Smooth muscle cell of the brain vasculature (primary cell): ENCODE measurements at places on chromosomes 1 and 21.

DNA sequence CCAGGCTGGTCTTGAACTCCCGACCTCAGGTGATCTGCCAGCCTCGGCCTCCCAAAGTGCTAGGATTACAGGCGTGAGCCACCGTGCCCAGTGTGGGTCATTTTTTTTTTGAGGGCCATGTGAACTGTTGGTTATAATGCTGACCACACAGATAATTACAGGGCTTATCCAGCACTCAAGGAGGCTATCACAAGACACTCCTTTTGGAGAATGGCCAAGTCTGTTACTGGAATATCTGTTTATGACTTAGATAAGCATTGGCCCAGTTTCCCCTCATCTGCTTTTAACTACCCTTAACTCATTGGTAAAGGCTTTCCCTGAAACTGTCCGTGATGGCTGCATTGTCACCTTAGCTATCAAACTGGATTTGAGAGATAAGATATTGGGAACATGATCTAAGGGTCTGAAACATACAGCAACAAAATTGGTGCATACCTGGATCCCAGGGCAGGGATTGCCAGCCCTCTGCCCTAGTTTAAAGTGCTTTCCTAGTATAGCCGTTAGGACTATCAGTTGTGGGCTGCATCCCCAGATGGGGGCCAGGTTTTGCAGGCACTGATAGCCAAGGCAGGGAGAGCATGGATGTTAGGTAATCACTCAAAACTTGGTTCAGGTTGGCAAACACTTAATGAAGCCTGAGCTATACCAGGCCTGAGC lies 15.6 kb downstream of the SZT2 start:
- DNase-seq, result no peak

DNA sequence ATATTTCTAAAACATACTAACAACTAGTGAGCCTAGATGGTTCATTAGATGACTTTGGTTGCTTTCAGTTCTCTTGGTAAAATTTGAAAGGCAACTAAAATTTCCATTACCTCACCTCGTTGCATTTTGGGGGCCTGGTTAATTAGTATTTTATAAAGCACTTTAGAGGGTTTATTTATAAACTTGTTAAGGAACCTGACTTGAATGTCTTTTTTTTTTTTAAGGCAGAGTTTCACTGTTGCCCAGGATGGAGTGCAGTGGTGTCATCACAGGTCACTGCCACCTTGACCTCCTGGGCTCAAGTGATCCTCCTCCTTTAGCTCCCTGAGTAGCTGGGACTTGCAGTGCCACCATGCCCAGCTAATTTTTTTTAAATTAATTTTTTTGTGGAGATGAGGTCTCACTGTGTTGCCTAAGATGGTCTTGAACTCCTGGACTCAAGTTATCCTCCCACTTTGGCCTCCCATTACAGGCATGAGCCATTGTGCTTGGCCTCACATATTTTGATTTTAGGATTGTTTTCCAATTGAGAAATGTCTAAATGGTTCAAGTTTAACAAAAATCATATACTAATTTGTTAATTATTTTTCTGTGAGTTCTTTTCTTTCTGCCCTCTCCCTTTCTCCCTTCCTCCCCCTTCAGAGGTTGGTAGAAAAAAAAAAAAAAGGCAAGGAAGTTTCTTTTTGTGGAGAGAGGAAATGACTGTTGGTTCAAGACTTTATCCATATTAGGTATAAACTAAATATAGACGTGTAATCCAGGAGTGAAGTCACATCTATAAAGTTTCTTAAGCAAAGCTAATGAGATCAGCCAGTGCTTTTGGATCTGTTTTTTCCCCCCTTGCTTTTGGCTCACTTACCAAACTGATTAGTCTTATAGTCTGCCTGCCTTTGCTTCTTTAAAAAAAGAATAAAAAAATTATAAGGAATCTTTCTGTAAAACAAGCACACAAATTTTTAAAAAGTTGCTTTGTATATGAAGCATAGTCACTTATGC lies 24.7 kb downstream of the CLIC4 start:
- no peak for DNase-seq

DNA sequence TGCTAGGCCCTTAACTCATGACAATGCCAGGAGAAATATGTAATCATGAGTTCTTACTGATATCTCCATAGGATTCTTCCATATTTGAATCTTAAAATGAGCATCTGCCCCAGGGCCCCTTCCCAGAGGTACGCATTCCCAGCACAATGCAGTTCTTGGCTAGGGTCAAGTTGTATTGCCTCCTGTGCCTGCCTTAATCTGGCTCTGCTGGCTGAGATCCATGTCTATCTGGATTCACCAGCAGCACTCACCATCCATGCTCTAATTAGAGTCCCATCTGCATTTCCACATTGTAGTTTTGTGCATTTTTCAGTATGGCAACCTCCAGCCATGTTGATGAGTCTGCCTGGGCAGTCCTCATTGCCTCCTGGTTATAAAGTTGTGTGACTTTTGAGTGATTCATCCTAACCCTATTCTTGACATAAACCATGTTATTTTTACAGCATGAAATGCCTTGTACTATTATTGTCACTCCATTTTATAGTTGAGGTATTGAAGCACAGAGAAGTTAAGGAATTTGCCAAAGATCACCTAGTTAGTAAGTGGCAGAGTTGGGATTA lies 55.9 kb downstream of the CAMSAP2 start:
- DNase-seq, result no peak

DNA sequence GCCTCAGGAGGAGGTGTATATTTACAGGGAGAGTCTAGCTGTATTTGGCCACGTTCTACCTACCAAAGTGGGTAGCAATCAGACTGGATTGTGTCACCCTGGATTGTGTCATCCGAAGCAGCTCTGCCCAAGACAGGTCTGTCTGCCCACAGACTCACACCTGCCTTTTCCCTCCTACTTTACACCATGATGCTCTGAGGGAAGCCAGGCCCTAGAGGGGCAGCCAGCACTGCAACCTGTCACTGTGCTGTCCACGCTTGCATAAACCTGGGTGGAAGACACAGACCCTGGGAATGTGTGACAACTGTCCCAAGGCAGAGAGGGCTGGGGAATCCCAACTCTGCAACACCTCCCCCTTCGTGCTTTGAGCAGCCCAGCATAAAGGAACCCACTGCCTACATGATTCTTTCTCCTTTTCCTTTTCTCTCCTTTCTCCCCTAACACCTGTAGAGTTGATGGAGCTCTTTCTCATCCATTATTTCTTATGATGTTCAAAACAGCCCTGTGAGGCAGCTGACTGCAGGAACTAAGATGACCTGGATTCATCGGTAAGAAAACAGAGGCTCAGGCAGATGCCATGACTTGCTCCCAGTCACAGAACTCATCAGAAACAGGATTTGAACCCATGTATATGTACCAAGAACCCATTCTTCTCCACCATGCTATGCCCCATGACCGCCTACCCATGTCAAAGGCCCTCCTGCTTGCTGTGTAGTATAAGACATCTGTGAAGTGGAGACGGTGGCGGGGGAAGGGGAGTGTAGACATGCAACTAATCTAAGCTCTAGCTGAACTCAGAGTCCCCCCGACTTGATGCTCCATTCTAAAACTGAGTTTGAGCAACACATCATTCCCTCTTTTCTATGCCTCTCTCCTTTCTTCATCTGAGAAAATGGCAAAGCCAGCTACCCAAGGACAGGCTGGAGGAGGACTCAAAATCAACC lies 55.9 kb downstream of the ITPKB start:
- DNase-seq, result no peak

- DNase-seq, result peak; percentile 82
Observed at GRCh38 chr1:148388260-148389026, 94.7 kb downstream of the PPIAL4G start.

DNA sequence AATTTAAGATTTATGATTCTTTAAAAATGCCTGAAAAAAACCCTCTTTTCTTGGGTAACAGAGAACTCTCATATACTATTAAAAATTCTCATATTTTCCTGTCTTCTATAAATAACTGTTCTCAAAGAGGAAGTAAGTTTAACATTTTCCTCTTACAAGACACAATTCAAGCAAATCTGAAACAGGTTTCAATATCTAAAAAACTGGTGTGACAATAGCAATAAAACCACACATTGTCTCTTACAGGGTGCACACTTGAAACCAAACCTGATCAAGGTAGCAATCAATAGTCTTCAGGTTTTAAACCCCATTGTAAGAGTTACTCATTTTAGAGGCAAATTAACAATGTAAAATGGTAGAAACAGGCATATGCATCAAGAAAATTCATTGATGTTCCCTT lies 28.0 kb downstream of the FUBP1 start:
- DNase-seq, result no peak

DNA sequence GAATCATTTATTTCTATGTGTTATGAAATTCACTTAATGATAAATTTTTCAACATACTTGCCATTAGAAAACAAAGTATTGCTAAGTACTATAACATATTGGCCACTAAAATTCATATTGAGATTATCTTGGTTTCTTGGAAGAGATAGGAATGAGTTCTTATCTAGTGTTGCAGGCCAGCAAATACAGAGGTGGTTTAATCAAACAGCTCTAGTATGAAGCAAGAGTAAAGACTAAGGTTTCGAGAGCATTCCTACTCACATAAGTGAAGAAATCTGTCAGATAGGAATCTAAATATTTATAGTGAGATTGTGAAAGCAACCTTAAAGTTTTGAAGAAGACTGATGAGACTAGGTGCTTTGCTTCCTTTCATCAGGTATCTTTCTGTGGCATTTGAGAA lies 37.9 kb upstream of the FOXE3 start:
- no peak for DNase-seq

DNA sequence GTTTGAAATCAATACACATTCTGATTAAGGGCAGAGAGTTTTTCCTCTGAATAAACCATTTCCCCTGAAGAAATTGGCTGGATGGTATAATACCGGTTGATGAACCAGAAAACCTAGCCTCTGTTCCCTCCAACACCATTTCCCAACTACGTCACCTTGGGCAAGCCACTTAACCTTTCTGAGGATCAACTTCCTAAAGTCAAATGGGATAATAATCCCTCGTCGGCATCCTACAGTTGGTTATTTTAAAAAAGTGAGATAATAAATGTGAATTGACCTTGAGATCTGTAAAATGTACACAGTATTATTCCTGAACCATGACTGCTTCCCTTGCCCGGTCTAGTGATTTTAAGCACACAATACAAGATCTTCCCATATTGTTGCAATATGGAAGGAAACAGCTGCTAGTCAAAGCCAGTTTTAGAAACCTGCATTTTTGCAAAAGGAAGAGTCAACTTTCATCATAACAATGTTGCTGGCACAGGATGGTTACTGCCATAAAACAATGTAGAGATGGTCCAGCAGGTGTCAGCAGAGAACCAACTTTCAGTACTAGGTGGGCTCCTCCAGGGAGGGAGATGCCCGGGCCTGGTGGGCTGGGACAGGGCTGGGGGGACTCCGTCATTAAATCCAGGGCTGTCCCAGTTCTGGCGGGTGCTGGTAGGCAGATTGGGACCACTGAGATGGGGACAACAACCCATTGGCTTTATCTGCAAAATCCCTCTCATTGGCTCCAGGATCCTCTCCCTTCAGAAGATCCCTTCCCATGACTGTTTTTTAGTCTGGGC lies 5.2 kb upstream of the HLX start:
- DNase-seq, result no peak

- DNase-seq, result no peak
Observed at GRCh38 chr1:110645211-110645610, 29.5 kb downstream of the KCNA3 start.

DNA sequence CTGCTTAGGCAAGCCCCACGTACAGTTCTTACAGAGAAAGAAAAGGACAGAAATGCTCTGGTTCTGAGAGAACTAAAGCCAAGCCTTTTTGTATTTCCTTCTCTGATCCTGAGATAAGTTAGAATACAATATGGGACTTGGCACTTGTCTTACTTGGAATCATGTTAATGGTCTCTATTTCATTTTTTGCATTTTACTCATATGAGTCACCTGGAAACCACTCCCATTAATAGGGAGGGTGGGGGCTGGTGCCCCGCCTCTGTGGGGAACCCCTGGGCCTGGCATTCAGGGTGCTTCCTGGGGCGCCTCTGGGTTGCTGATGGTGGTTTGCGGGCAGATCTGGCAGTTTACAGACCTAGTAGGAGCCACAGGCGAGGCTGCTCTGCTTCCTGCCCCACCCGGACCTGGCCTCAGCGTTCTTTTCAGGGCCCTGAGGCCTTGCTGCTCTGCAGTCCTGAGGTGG lies 26.7 kb downstream of the TSPAN2 start:
- no peak for DNase-seq

DNA sequence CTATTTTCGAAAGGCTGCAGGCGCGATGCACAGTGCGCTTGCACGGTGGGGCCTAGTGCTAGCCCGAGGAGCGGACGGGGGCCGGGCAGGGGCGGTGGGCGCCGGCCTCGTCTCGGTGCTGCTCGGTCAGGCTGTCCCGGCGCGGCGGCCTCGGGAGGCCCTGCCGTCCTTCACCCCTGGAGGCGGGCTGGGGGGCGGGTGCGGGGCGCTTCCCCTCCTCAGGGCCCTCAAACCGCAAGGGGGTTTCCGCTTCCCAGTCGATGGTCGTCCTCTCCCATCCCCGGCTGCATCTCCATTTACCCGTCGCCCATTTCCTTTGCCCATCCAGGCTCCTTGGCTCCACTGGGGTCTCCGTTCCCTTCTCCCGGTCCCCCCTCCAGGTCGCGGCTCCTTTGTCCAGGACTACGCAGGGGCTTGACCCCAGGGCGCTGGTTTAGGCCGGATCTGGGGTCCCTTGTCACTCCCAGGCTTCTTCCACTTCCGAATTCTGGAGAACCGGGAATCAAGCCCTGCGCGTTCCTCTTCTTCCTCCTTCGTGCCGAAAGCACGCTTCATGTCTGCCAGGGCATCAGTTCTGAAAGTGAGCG lies 196.3 kb upstream of the LMO4 start:
- DNase-seq, result no peak

- DNase-seq, result no peak
Observed at GRCh38 chr21:23111070-23111600, 2112.9 kb downstream of the NCAM2 start.

DNA sequence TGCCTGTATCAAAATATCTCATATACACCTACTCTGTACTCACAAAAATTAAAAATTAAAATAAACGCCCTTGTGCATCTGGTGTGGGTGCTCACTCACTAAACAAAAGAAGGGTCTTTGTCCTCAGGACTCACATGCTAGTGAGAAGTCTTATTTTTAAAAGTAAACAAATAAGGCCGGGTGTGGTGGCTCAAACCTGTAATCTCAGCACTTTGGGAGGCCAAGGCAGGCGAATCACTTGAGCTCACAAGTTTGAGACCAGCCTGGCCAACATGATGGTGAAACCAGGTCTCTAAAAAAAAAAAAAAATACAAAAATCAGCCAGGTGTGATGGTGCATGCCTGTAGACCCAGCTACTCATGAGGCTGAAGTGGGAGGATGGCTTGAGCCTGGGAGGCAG lies 51.5 kb downstream of the BCAR3 start:
- DNase-seq, result no peak

GRCh38 chr1:16625497-16626408 lies 12.4 kb upstream of the NBPF1 start:
- no peak for DNase-seq
